ENCODE measurements at places on chromosomes 7 and 10.

DNA sequence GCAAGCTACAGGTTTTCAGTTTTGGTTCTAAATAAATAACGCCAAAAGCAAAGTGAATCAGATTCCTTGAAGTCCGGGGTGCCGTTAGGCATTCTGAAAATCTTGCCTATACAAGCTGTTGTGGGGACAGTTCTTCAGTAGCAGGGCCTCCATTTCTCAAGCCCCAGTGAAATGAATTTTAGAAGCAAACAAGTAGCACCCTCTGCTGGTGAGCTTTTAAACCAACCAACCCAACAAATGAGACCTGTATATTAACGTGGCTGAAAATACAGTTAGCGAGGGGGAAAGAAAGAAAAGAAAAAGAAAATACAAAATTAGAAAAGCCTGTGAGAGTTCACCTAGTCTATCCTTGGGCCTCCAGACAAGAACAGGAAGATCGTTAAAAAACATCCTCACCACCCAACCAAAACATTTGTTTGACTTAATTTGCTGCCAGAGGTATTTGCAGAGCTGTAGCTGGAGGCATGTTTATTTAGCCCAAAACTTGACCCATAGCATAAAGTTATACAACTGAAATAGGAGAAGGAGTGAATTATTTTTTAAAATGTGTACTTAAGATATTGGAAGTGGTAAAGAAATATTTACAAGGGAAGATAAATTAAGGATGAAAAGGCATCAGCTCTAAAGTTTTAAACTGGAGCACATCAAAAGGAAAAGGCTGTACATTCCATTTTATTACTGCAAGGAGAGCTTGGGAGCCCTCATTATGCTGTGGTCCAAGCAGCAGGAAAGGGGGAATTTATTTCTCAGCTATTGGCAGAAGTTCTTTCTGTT lies 98.9 kb downstream of the DYNC1I1 start:
- no peak for DNase-seq

GRCh38 chr7:97001656-97002554 lies 3.4 kb upstream of the DLX6 start:
- no peak for DNase-seq

GRCh38 chr7:42448901-42449300 lies 211.9 kb upstream of the GLI3 start:
- DNase-seq, result no peak

DNA sequence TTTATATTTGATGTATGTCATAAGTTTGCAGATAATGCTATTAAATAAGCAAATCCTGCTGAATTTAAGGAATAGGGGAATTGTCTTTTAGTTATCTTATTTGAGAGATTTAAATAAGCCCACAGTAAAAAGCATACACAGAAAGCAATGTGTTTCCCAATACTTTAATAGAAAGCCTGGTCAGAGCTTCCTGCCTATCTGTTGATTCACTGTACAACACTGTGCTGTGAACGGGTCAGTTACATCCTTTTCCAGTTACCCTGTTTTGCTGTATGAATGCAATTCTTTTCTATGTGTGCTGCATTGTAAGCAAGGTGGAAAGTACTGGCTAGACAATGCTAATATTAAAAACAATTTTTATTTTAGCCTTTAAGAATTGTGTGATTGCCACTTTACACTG lies 81.2 kb downstream of the ANKRD7 start:
- no peak for DNase-seq

- no peak for DNase-seq
Observed at GRCh38 chr7:33882950-33883670, 22.2 kb upstream of the BMPER start.

- DNase-seq, result no peak
Observed at GRCh38 chr7:99024066-99024465, 119.8 kb downstream of the SMURF1 start.

GRCh38 chr7:85673876-85674275 lies 487.0 kb upstream of the SEMA3D start:
- no peak for DNase-seq

DNA sequence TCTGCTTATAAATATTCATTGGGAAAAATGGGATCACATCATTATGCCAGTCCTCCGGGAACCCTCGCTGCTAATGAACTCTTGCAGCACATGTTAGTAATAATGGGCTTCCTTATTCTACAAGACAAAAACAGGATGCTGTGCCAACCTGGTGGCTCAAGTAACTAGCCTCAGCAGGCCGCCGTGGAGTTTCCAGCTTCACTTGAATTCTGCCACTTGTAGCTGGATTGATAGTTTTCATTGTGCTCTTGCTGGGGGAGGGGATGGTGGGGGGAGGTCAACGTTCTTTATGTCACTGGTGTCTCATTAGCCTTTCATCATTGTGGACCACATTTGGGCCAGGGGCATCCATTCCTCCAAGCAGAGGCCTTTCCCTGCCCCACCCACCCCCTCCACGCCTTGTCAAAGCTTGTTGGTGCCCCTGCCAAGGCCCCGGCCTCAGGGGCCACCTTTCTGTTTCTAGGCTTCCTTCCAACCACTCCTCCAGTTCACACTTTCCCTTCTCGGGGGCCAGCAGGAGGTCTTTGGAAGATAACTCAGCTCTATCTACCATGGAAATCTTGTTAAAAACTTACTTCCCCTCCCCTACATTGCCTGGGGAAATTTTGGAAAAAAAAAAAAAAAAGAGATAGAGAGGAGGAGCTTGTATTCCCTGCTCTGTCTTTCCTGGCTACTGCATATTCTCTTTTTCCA lies 153.9 kb downstream of the BMPER start:
- no peak for DNase-seq

GRCh38 chr7:155972651-155973390 lies 160.6 kb upstream of the SHH start:
- no peak for DNase-seq

- no peak for DNase-seq
Observed at GRCh38 chr7:112806156-112806555, 16.0 kb upstream of the TMEM168 start.

GRCh38 chr10:23630376-23630775 lies 191.5 kb downstream of the OTUD1 start:
- no peak for DNase-seq

DNA sequence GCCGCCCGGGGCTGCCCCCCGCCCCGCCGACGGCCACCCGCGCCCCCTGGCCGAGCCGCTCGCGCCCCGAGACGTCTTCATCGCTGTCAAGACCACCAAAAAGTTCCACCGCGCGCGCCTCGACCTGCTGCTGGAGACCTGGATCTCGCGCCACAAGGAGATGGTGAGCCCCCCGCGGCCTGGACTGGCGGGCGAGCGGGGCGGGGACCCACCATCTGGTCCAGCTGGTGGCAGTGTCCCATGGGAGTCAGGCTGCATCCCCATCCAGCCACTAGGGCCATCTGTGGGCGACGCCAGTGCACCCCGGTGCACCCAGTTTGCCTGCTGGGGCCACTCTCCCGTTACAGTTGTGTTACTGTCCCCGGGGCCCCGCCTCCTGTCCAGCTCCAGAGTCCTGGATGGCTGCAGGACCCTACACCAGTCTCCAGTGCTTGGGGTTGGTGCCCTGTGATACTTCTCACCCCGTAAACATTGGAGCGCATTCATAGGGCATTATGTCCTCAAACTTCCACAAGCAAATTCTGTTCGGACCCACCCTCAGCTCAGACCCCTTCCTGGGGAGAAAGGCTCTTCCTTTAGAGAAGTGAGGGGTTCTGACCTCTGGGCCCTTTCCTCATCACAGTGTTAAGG lies 672 bp downstream of the LFNG start:
- DNase-seq, result no peak

- no peak for DNase-seq
Observed at GRCh38 chr7:30845426-30846135, 66.1 kb upstream of the AQP1 start.

GRCh38 chr10:47045331-47045861 lies 134.2 kb downstream of the PTPN20 start:
- no peak for DNase-seq

DNA sequence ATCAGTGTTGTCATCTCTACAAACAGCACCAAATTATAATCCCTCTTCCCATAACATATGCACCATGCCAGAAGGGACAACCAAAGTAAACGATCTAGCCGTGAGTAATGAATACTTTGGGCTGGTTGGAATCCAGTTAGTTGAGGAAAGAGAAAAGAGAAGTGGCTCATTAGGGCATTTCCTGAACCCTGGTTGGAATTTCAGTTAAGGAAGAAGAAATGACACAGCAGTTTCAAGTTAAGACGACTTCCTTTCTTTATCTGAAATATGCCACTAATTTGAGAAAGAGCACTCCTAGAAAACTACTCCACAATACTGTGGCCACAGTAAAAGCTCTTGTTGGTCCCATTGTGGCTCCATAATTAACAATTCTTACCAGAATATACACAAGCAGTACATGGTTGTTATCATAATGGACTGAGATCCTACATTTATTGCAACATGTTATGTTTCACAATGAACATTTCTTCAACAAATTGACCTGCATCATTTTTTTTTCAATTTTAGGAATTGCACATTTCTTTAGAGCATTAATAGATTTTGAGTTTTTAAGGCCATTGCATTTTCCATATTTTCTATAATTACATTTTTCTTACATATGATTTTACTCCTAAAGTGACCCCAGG lies at the start of gene TFEC:
TFEC (minus strand) TSS at position 113 of the 626 bp plus-strand sequence. CDS start 46,322 bp downstream, outside the sequence.
- DNase-seq, result no peak

DNA sequence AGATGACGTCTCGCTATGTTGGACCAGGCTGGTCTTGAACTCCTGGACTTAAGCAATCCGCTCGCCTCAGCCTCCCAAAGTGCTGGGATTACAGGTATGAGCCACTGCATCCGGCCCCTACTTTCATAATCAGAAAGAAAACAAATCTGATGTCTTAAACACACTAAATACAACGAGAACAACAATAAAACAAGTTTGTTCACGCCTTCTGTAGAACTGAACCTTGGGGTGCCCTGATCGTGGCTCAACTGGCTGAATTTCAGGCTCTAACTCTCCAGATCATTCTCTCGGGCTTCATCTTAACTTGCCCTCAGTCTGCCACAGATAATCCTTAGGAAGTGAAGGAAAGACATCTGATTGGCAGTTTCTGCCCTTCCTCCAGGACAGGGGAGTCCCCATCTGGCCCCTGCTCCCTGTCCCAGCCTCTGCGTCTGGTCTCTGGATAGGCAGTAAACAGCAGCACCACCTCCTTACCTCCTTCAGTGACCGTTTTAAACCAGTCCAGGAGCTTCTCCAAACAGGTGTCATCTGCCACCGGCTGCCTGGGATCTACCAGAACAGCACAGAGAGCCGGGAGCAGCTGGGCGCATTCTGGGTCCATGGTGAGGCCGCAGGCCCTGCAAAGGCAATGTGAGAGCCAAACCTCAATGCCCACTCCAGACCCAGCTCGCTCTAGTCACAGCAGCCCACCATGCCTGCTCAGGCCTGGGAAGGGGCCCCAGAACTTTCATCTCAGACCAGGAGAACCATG lies 1.3 kb downstream of the BRAT1 start:
- DNase-seq, result no peak

- DNase-seq, result no peak
Observed at GRCh38 chr10:101308051-101308450, 45.9 kb upstream of the BTRC start.

DNA sequence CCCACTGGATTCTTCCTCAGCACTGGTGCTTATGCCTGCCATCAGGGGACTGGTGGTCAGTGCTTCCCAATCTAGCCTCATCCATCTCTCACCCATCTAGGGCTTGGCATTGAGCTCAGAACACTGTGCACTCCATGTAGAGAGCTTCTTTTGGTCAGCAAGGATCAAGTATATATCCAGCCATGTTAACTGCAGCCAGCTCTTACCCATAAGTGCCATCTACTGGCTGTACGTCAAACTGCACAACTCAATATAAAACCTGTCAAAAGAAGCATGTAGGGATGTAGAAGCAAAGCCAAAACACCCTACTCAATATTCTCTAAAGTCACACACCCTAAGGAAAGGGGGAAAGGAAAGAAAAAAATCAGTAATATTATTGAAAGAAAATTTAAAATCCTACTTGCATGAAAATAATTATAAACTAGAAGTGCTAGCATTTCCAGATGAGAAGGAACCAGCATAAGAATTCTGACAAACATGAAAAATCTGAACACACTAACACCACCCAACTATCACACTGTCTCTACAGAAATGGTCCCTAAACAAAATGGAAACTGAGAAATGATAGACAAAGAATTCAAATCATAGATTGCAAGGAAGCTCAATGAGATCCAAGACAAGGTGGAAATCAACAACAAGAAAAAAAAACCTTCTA lies 531.1 kb upstream of the STEAP1 start:
- no peak for DNase-seq

DNA sequence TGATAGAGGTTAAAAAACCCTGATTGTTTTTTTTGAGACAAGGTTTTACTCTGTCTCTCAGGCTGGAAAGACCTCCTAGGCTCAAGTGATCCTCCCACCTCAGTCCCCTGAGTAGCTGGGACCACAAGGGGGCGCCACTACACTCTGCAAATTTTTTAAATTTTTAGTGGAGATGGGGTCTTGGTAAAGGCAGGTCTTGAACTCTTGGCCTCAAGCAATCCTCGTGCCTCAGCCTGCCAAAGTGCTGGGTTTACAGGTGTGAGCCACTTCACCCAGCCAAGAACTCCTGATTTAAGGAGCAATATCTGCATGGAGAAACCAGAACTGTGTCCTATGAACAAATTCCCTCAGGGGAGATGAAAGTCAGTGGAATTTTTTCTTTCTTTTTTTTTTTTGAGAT lies 7.3 kb upstream of the KLHDC10 start:
- DNase-seq, result peak; percentile 68

- no peak for DNase-seq
Observed at GRCh38 chr7:16747102-16747501, 6.5 kb upstream of the TSPAN13 start.

DNA sequence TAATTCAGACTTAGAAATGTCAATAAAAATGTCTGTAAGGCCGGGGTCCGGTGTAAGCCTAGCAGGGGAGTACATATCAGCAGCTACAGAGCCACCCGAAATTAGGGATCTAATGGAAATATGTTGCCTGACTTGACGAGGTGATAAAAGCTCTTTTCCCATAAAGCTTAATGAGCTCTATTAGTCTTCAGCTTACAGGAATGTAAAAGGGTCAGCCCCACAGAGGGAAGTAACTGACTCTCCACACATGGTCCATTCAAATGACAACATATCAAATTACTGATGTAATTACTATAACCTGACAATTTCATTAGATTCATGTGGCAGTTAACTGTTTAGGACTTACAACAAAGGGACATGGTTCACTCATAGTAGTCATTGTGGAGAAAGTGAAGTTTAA lies 62.3 kb downstream of the ATE1 start:
- DNase-seq, result no peak

DNA sequence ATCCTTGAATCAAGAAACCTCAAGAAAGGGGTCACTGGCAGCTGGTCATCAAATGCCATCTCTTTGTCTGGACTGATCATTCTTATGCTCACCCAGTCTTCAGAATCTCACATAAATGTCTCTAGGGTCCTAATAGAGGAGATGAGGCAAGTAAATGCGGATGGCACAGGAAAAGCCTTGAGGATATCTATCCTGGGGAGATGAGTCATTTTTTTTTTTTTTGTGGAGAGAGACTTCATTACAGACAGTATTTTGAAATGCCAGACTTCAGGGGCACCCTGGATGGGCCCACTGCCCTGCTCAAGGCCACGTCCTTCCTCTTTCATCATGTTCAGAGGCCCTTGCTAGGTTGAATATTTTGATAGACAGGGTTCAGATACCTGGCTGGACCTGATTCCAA lies 19.5 kb upstream of the PLPP4 start:
- DNase-seq, result no peak

GRCh38 chr7:44172352-44172751 lies 16.9 kb downstream of the GCK start:
- DNase-seq, result no peak

GRCh38 chr7:3243256-3243655 lies 57.8 kb upstream of the SDK1 start:
- no peak for DNase-seq

- DNase-seq, result no peak
Observed at GRCh38 chr7:97218767-97219166, 101.3 kb downstream of the SDHAF3 start.

- DNase-seq, result no peak
Observed at GRCh38 chr10:11707624-11708350, 34.4 kb upstream of the ECHDC3 start.

Data from stimulated activated CD4-positive, alpha-beta T cell treated with anti-CD3 and anti-CD28 coated beads, Interleukin-1b, Interleukin-23, amount 100 ng/mL, for 1 hour (primary cell).